ENCODE measurements at places on chromosomes 5 and 9.

GRCh38 chr5:138503487-138504270 lies 38.4 kb downstream of the EGR1 start:
- DNase-seq, result no peak

GRCh38 chr5:40010436-40010835 lies 585.7 kb upstream of the DAB2 start:
- no peak for DNase-seq

DNA sequence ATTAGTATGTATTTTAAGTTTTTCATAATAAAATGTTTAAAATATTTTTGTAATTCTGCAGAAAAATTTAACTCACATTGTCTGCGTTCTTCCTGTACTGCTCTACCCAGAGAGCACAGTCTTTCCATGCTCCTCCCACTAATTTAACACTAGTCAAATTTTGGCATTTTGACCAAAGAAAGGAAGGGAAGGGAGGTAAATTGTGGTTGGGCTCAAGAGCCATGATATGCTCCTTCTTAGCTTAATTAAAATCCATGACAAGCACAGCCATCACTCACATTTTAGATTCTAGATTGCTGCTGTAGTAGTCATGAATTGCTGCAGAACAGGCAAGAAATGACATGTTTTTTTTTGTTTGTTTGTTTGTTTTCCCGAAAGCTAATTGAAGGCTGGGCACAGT lies 98.4 kb downstream of the NLN start:
- DNase-seq, result no peak

DNA sequence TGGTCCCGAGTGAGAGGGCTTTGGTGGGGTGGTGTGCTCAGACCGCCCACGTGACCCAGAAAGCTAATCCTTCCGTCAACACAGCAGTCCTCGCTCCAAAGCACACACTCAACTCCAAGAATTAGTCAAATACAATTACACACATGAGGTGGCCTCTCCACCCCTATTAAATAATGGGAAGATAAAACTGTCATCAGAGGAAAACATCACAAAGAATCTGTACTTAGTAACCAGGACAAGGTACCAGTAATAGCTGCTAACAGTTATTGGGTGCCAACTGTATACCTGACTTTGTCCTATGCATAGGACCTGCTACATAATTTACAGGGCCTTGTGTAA lies 222.8 kb downstream of the HSPA4 start:
- DNase-seq, result no peak

DNA sequence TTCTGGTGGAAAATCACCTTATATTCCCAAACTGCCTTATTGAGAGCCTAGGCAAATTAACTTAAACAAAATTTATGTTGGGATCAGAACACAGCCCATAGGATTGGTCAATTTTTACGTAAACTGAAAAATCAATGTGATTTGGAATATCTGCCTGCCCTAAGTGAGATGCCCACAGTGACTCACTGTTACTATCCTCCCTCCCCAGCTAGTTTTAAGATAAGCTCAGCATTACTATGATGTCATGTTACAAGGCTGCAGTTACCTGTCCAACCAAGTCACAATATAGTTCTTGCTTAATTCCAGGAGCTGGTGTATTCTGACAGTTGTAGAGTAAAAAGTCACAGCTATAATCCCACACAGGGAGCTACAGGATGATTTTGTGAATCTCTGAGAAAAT lies 23.1 kb downstream of the SKP1 start:
- DNase-seq, result no peak

GRCh38 chr9:107905308-107906020 lies 415.9 kb upstream of the KLF4 start:
- no peak for DNase-seq

DNA sequence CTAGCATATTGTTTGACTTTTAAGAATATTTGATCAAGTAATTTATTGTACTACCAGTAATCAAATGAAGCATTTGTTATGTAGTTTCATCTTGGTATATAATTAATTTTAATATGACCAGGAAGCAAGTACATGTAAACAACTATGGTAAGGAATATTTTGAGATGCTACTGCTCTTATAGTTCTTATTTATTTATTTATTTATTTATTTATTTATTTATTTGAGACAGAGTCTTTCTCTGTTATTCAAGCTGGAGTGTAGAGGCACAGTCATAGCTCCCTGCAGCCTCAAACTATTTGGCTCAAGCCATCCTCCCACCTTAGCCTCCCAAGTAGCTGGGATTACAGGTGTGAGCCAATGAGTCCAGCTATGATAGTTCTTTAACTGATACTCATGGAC lies 8.1 kb downstream of the PPIP5K2 start:
- DNase-seq, result no peak

DNA sequence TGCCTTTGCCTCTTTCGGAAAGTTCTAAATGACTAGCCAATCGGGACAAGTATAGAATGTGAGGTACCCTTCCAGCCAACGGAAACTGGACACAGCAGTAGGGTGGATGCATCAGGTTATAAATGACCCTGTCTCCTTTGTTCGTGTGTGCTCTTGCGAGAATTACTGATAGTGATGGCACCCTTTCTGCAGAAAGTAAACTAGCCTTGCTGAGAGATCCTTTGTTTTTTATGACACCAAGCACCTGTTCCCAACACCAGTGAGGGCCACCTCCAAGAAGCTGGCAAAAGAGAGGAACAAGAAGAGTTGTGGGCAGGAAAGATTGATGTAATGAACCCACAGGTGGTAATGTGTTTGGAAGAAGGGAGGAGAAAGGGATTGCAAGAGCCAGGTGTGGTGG lies 42.8 kb upstream of the FABP6 start:
- no peak for DNase-seq

GRCh38 chr5:16577677-16578076 lies 39.1 kb downstream of the RETREG1 start:
- no peak for DNase-seq

DNA sequence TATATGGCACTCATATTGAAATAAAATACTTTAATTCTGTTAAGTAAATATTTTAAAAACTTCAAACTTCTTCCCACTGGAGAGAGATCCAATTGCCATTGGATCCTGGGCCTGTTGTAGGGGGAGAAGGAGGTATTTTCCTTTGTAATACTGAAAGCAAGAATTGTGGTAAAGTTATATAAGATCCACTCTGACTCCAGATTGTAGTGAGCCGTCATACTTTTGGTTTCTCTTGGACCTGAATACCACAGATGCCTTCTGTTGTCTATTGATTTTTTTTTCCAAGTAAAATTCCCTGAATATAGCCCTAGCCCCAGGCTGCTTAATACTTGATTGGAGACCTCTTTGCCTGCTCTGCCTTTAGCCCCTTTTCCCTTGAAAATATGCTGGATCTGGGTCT lies 86.9 kb downstream of the ATG10 start:
- DNase-seq, result no peak

GRCh38 chr5:71924980-71925379 lies 182.3 kb upstream of the MAP1B start:
- no peak for DNase-seq

DNA sequence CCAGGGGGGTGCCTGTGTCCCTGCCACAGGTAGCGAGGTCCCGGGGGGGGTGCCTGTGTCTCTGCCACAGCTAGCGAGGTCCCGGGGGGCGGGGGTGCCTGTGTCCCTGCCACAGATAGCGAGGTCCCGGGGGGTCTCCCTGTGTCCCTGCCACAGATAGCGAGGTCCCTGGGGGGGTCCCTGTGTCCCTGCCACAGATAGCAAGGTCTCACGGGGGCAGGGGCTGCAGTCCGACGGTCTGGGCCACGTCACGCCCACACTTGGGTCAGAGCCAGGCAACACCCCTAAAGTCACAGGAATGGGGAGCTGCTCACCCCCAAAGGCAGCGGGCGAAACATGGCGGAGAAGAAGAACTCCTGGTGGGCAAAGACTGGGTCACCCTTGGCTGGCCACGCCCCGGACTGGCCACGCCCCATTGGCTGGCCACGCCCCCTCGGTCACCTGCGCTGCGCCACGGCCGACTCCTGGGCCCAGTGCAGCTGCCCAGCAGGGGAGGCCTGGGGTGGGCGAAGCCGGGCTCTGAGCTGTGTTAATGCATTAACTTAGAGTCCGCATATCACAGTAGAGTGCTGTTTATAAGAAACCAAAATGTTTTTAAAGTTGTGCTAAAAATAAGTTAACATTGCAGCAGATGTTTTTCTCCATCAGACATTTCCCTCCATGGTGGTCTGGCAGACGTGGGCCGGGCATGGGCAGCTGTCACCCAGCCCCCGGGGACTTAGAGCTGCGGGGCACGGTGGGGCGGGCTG lies 7.0 kb downstream of the NOXA1 start:
- no peak for DNase-seq

DNA sequence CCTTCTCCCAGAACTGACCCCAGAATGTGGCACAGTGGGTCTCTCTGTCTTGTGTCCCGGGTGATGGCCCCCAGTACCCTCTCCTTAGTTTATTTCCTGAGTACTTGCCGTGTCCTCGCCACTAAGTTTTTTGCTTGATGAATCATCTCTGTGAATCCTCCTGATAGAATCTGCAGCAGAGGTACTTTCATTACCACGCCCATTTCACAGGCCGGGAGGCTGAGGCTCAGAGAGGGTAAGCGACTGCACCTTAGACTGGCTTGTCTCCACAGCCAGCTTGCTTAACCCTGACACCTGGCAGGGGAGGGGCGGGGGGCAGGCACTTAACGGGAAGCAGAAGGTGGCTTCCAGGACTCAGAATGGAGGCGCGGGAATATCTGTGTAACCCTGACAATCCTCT lies 7.9 kb upstream of the IER5L start:
- no peak for DNase-seq

GRCh38 chr5:96626956-96627355 lies 35.2 kb upstream of the CAST start:
- no peak for DNase-seq

GRCh38 chr9:21856301-21857094 lies 54.1 kb downstream of the MTAP start:
- DNase-seq, result no peak

DNA sequence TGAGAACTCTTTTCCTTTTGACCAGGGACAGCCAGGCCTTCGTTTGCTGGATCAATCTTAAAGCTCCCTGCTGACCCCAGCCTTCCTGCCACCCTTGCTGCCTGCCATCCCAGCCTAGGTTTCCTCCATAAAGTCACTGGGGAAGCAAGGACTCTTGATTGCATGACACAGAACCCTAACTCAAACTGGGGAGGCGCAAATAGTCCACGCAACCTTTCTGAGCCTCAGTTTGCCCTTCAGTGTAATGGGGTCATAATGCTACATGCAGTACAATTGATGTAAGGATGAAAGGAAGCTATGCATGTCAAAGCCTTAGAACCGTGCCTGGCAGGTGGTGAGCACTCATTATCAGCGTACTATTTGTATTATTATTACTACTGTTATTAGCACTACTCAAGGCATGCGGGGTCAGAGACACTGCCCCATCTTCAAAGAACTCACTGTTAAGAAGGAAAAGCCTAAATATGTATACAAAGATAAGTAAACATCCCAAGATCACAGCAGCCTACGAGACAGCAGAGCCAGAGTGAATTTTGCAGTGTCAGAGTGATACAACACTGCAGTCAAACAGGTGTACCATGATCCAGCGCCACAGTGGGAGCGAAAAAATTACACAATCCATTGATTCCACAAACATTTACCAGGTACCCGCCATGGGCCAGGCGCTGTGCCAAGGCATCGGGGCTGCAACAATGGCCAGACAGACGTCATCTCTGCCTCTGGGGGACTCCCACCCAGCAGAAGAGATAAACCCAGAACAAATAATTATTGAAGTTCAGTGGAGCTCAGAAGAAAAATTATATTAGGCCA lies 16.9 kb upstream of the CPLX2 start:
- no peak for DNase-seq

- no peak for DNase-seq
Observed at GRCh38 chr5:43010935-43011315, 29.2 kb downstream of the ANXA2R start.

All from activated T-helper 1 cell treated with Interleukin-2 at 50 U/mL for 16 hours (primary cell).